ENCODE measurements at places on chromosomes 11 and 22. TPM values are rescaled to one million over a fixed set of nuclear protein-coding genes. Genes with fewer than 3 reads are reported as not detected.

INSC gene
- total RNA-seq, result 0.07 TPM

MRGPRG gene
- not detected for total RNA-seq

PATE4 gene
- total RNA-seq, result not detected

MYO7A gene
- 1.3 TPM for total RNA-seq

ADM2 gene
- 0.44 TPM for total RNA-seq

CLCF1 gene
- 34.8 TPM for total RNA-seq

KLHDC7B gene
- 0.05 TPM for total RNA-seq

CASTOR1 gene
- 5.6 TPM for total RNA-seq

TRAPPC4 gene
- 57.8 TPM for total RNA-seq

GRIA4 gene
- not detected for total RNA-seq

GLYAT gene
- not detected for total RNA-seq

LIF gene
- total RNA-seq, result 31.6 TPM

GP1BB gene
- 0.64 TPM for total RNA-seq

CDKN1C gene
- total RNA-seq, result 7.9 TPM

Measured in A549 treated with Hydrocortisone at 1 μM for 4 hours (cell line).